ENCODE measurements at places on chromosomes 13 and 19.

DNA sequence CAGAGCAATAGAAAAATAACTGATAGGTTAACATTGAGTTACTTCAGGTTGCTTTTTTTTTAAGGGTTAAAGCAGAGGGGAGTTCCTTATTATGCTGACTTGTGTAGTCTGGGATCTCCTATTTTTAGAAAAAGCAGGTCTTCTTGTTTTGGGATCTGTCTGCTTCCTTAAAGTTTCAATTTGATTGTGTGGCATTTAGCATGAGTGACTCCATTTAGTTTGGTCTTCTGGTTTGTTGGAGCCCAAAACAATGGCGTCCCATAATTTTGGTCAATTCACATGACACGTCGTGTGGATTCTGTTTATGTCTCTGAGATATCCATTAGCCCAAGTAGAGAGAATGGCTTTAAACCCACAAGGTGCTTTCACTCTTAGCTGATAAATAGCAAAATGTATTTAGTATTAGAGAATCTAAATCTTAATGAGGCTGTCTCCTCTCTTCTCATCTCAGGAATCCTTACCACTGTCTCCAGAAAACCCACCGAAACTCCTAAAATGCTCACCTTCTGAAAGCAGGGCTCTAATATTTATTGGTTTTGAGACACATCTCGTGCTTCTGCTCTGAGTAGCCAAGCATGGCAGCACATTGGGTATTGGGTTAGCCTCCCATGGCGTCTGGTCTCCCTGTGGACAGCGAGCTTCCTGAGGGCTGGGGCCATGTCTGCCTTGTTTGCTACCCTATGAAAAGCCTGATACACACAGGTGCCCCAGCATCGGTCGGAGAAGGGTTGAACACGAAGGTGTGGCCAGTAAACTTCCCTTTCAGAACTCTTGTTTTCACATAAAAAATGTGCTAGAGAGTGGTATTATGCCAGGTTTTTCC is 67.2 kb upstream of the GPR183 start:
- DNase-seq: no peak

- no peak for DNase-seq
Observed at GRCh38 chr19:16193466-16193865, 4.2 kb upstream of the AP1M1 start.

DNA sequence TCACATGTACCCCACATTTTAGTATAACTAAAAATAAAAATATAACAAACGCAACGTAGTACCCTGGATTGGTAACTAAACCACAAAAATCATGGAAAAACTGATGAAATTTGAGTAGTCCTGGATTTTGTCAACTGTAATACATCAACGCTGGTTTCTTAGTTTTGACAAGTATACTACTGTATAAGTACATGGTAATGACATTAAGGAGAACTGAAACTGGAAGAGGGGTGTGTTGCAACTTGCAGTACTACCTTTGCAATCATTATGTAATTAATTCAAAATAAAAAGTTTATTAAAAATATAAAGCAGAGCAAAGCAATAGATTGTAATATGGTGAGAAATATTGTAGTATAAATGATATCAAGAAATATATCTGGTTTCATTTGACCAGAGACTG is 1158.0 kb upstream of the SPRY2 start:
- no peak for DNase-seq

GRCh38 chr19:48443731-48444128 is 2.1 kb upstream of the GRWD1 start:
- DNase-seq: no peak

DNA sequence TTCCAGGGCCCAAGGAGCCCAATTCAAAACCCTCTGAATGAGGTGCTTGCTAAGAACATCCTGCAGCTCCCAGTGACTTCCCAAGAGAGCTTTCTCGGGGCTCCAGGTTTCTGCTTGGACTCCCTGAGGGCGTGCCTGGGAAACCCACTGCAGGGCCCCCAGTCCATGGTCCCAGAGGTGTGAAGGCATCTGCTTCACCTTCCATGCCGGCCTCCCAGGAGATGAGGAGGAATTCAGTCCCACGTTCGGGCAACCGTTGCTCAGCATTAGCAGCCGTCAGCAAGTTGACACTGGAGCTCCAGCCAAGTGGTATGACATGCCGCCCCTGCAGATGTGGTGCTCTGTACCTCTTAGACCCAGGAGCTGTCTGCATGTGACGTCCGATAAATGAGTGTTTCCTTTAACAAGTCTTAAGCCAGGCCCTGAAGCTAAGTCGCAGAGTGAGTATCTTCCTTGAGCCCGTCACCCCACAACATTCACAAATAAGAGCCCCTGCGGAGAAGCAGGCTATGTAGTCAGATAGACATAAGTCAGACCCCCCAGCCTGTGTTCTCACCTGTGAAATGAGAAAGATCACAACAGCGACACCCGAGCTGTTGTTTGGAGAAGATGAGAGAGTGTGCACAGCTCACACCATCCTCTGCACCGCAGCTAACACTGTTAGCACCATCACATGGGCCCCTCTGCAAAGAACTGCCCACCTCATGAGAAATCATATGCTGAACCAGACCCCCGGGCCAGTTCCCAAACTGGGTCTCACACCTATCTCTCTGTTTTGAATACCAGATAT is 150.3 kb downstream of the KATNAL1 start:
- no peak for DNase-seq

GRCh38 chr13:102399791-102400674 is 1.8 kb downstream of the FGF14 start:
- DNase-seq: peak; percentile 68

- DNase-seq: no peak
Observed at GRCh38 chr13:44012910-44013757, 133.4 kb downstream of the LACC1 start.

GRCh38 chr19:4908781-4909155 is 533 bp upstream of the UHRF1 start:
- no peak for DNase-seq

- no peak for DNase-seq
Observed at GRCh38 chr13:91622778-91623550, 224.5 kb downstream of the GPC5 start.

- no peak for DNase-seq
Observed at GRCh38 chr13:44224450-44225149, 149.0 kb upstream of the SERP2 start.

DNA sequence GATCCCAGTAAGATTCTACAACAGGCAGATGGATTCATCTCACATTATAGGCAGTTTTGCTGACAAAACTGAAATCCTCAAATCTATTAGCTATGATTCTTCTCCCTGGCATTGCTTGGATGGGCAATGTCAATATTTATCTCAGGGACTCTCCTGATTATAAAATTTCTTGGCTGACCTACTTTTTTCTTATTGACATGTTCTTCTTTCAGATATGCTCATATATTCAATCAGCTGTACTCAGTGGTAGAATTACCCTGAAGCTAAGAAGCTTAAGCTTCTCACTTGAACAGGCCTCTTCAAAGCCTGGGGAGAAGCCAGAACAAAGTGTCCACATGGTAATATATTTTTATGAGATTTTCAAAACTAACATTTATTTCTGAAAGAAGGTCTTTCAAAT is 513.6 kb downstream of the PCDH9 start:
- no peak for DNase-seq

DNA sequence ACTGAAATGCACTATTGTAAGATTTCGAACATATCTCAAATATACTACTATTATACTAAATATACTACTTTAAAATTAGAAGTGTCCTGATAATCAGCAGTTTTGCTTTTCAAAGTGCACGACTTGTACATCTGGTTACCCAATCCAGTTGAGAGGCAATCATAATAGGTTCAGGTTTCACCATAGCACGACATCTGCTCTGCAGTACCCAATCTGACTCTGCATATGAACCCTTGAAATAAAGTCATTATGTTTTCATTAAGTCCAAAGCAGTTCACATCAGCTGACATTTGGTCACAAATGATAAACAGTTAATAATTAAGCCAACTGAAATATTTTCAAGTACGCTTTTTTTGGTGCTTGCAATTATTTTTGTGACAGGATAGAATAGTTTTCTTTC is 90.6 kb downstream of the PCDH9 start:
- peak; percentile 68 for DNase-seq

GRCh38 chr19:42274065-42274682 is 5.1 kb downstream of the CIC start:
- DNase-seq: no peak

DNA sequence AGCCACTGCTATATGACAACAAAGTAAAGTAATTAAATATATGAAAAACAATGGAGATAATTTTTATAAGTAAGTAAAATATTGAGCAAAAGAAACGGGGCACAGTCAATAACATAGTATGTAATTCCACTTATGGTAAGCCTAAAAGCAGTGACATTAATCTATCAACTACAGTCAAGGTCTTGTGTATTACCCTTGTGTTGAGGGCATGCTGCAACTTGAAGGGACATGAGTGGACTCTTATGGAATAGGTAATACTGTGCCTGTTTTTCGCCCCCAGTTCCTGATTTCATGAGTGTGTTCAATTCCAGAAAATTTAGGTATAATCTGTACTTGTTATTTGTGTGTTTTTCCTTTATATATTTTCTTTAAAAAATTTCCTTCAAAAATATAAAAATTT is 201.3 kb upstream of the SLITRK6 start:
- DNase-seq: peak; percentile 12

All from NCI-H524 (cell line).